NCI-H774 (cell line): ENCODE measurements at places on chromosomes 11 and 22.

DNA sequence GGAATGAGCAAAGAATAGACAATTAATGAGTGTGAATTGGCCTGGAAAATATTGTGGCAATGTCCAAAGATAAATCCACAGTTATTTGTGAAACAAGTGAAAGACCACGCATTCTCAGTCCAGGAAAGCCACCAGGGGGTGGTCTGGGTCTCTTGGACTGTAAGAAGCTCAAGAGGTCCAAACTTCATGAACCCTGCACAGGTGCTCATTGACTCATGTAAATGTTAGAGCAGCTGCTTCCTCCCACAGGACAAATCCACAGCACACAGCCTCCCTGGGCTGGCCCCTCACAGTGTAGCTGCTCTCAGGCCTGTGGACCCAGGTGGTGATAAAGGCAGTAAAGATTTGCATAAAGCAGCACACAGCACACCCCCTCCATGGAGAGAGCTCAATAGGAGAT is 114.0 kb downstream of the ZNF280B start:
- peak; percentile 44 for DNase-seq

GRCh38 chr11:119784421-119784820 is 55.4 kb upstream of the NECTIN1 start:
- no peak for DNase-seq

DNA sequence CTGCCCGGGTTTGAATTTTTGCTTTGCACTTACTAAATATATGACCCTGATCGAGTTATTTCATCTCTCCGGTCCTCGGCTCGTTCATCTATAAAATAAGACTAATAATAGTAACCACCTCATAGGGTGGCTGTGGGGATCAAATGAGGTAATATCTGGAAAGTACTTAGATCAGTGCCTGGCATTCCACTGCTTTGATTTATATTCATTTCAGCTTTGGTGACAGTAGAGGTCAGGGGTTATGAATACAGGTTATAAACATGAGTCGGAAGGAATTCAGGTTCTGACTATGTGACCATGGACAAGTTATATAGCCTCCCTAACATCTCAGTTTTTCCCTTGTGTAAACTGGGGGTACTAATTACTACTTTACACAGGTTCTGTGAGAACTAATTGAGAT is 2.9 kb upstream of the TEAD1 start:
- no peak for DNase-seq

DNA sequence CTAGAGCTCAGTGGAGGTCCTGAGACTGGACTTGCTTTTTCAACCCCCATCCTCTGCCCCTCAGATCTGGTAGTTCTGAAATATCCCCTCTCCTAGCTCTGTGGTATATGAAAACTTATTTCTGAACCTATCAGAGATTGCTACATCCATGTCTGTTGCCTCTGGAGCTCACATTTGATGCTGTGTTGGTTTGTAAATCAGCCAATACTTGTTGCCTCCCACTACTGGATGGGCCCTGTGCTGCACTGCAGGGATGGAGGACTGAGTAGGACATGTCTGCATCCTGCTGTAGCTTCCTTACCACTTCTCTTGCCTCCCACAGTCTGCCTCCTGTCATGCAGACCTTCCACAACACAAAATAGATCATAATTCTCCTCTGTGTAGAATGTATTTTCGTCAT is 5.2 kb downstream of the OLFML1 start:
- DNase-seq: no peak

GRCh38 chr22:50531962-50532674 is 2.3 kb upstream of the TYMP start:
- DNase-seq: no peak

- no peak for DNase-seq
These were observed 11.7 kb downstream of the ZNF195 start for GRCh38 chr11:3367221-3367620.

DNA sequence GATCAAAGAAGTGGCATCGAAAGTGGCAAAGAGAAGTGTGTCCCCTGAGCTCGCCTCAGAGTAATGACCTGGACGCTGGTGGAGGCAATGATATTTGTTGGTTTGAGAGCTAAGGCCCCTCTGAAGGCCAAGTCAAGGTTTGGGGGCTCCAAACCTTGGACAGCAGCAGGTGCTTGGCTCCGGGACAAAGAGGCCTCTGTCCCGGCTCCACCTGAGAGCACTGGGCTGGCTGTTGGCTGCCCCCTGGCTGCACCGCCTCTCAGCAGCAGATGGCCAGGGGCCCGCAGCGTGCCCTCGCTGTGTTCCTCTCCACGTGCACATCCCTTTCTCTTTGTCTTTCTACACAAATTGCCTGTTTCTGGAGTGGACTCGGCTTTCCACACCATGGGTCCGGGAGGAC is 301.3 kb downstream of the NTM start:
- no peak for DNase-seq

DNA sequence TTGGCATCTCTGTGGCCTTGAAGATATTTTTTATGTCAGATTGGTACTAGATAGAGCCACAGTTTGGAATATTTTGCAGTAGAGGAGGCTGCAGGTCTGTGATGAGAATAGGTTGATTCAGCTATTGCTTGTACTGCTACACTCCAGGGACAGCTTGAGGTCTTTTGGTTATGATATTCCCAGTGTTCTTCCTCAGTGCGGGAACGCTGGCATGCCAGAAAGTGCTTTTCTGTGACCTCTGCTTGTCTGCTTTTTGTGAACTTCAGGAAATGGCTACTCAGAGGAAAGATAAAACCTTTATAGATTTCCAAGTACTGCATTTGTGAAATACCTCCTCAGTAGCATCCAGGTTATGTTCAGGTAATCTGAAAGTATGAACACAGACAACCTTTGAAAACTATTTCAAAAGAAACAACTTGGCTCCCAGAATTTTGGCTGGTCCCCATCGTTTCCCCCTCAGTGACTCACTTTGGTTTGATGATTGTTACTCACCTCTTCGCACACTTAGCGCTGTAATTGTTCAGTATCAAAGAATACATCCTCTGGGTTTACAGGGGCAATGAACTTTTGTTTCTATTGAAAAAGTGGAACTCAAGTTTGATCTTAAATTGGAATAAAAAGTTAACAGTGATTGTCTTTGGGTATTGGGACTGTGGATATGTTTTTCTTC is 191.4 kb downstream of the HIPK3 start:
- DNase-seq: no peak

- DNase-seq: no peak
These were observed 24.3 kb upstream of the PICK1 start for GRCh38 chr22:38032681-38033521.

DNA sequence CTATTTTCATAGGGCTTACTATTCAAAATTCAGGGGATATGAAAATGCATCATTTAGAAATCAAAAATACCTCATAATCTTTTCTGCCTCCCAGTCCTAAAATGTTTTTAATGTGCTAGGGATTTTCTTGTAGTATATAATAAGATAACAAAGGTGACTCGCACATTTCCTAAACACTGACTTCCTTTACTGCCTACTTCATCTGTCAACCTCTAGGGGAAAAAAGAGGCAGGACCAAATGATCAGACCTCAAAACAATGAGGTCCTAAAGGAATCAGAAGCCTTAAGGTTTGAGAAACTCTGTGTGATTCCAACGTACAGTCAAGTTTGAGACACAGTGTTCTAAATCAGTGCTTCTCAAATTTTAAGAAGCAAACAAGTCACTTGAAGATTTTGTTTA is 56.1 kb upstream of the POU2AF2 start:
- no peak for DNase-seq

GRCh38 chr11:67311556-67312082 is 8.3 kb downstream of the SSH3 start:
- DNase-seq: no peak

- no peak for DNase-seq
These were observed 70.5 kb downstream of the AMBRA1 start for GRCh38 chr11:46523290-46523689.
